Esophagus muscularis mucosa (tissue), 4 donors: ENCODE measurements at places on chromosomes 4 and X.

DNA sequence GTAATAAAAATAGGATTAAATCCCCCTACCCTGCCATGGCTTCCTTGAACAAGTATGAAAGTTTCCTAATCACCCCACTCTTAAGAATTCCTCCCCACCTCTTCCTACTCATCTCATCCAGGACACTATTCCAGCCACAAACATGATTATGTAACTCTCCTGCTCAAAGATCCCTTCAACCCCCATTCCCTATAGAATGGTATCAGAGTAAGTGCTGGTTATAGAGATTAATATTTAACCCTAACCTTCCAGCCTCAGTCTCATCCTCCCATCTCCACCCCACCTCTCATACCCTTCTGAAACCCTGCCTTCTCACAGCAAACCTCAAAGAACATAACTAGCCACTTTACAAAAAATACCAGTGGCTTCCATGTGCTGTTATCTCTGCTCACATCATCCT, 155.1 kb downstream of the PPP3CA start:
- no peak for DNase-seq

- DNase-seq, result no peak
Measured at GRCh38 chr4:118351851-118352827, 664 bp downstream of the PRSS12 start.

DNA sequence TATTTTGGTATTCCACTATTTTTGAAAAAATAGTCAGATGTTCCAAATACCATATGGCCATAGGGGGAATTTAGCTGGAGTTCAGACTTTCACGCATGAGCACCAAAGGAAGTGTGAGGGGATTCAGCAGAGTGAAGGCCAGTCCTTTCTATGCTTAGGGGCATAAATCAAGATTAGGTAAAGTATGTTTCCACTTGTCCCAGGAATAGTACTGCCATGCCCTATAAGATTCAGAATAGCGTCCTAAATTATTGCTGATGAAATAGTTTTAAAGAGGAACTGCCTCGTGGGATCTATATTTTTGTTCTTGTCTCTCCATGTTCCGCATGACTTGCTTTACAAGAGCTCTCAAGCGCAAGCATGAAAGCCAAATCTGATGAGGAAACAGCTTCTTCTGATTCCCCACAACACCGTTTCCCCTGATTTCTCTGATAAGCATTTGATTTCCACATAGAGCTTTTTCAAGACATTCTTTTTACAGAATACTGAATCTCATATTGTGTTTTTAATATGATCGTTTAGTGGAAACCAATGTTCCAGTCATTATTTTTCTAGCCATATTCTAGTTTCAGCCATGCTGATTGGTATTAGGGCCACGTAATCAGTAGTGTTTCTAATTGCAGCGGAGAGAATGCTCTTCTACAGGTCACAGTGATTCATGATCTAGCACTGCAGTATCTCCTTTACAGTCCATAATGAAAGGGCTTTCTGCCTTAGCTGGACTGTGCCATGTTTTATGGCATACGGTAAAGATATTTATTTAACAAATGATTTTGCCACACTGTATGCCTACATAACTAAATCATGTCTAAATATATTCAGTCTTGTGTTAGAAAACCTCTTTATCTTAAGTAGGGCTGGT, 492.3 kb downstream of the CENPC start:
- DNase-seq, result no peak

DNA sequence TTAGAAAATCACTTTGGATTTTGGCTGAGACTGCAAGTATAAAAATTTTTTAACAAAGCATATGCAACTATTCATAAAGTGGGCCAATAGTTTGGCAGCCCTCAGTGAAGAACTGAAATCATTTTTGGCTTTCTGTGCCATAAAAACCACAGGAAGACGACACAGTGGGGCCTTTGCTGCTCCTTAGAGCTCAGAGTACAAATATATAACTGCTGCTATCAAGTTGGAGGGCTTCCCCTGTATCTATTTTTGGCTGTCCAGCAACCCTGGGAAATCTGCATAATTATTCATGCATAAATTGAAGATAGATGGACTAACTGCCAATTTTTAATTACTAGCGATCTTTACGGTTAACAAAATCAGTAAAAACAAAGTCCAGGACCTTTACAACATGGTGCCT, 51.5 kb upstream of the FTHL17 start:
- no peak for DNase-seq

DNA sequence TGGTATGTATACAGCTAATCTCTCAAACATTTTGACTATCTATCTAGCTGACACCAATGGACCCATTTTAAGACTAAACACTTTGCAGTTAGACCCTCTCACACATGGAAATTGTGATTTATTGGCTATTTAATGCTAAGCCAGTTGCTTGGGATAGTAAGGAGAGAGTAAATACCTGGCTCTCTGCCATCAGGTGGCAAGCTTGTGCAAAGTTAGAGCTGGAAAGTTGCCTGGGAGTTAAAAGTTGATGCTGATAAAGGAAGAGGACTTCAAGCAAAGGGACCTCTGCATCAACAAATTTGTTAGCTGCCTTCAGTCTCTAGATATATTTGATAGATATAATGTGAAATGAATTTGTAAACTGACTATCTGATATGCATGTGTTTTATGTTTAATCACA, 61.1 kb downstream of the PACRGL start:
- no peak for DNase-seq

GRCh38 chrX:32673193-32673592, 538.2 kb downstream of the DMD start:
- DNase-seq, result no peak

DNA sequence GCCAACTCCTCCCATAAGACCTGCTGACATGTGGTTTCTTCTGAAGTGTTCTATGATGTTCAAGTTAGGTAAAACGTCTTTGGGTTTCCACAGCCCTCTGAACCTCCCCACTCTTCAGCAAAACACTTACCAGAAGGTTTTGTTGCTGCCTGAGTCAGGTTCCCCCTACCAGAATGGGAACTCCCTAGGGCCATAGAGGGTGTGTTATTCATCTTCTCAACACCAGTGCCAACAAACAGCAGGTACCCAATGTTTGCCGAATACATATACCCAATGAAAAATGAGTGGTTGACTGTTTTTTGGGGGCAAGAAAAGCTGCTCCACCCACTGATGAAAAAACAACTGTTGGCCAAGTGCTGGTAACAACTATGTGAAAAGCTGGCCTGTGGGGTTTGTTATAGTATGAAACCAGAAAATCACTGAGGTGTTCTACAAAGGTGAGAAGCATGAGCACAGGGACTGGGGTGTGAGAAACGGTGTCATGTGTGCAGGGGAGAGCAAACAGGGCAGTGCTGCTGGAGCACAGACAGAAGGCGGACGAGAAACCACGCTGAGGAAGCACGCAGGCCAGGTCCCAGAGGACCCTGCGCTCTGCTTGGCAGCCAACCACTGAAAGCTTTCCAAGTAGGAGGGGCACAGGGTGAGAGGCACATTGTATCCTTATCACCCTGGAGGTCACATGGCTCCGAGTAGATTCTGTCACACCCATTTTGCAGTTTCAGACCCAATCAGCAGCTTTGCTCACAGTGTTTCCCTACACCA, 28.8 kb downstream of the ATP8A1 start:
- no peak for DNase-seq

DNA sequence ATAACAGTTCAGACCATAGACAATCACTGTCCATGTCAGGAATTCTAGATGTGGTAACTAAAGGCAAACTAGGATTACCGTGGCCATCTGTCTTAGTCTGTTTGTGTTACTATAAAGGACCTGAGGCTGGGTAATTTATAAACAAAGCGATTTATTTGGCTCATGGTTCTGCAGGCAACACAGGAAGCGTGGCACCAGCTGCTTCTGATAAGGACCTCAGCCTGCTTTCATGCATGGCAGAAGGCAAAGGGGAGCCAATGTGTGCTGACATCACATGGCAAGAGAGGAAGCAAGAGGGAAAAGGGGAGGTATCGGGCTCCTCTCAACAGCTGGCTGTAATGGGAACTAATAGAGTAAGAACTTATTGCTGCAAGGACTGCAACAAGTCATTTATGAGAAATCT, 376.7 kb downstream of the GPM6A start:
- DNase-seq, result no peak

DNA sequence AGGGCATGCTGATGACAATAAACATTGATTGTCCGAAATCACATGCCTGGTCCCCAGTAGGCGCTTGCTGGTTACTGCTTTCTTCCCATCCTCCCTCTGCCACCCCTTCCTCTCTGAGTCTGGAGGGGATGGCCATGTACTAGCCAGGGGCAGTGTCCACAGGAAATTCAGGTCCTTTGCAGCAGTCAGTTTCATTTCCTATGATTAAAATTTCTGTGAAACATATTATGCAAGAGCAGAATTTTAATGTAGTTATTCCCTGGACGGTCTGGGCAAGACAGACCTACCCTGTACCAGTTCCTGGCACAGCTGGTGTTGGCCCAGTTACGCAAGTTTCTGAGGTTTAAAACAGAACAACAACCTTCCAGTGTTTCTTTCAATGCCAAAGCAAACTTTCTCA, 28.2 kb upstream of the TLR2 start:
- no peak for DNase-seq

GRCh38 chr4:87071401-87071800, 136.6 kb downstream of the AFF1 start:
- no peak for DNase-seq

DNA sequence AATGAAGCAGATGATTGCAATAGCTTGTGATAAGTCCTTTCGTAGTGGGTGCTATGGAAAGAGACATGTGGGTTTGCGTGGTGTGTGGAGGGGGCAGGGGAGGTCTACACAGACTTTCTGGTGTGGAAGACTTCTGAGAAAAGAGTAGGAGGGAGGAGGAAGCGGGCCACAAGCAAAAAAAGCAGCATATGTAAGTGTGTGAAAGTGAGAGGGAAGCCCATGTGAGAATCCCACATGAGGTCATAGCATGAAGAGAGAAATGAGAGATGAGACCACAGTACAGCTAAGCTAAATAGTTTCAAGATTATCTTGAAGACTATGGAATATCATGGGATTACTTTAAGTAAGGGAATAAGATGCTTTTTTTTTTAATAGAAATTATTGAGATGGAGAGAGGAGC, 2039.9 kb upstream of the TENM3 start:
- no peak for DNase-seq

DNA sequence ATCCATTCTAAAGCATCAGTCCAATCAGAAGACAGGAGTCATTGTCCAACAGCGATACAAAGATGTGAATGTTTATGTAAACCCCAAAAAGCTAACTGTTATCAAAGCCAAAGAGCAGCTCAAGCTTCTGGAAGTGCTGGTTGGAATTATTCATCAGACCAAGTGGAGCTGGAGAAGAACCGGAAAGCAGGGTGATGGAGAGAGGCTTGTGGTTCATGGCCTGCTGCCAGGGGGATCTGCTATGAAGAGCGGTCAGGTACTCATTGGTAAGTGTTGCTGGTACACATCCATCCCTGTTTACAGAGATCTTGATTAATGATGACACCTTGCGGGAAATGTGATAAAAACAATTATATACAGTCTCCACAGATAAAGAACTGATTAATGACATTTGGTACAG, 11.0 kb downstream of the INTU start:
- no peak for DNase-seq

DNA sequence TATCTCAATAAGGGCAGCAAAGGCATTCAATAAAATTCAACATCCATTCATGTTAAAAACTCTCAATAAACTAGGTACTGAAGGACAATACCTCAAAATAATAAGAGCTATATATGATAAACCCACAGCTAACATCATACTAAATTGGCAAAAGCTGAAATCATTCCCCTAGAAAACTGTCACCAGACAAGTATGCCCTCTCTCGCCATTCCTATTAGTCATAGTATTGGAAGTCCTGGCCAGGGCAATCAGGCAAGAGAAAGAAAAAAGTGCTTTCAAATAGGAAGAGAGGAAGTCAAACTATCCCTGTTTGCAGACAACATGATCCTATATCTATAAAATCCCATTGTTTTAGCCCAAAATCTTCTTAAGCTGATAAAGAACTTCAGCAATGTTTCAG, 116.8 kb downstream of the TENT5D start:
- no peak for DNase-seq

- DNase-seq, result no peak
Measured at GRCh38 chr4:3572363-3572762, 40.1 kb upstream of the LRPAP1 start.

DNA sequence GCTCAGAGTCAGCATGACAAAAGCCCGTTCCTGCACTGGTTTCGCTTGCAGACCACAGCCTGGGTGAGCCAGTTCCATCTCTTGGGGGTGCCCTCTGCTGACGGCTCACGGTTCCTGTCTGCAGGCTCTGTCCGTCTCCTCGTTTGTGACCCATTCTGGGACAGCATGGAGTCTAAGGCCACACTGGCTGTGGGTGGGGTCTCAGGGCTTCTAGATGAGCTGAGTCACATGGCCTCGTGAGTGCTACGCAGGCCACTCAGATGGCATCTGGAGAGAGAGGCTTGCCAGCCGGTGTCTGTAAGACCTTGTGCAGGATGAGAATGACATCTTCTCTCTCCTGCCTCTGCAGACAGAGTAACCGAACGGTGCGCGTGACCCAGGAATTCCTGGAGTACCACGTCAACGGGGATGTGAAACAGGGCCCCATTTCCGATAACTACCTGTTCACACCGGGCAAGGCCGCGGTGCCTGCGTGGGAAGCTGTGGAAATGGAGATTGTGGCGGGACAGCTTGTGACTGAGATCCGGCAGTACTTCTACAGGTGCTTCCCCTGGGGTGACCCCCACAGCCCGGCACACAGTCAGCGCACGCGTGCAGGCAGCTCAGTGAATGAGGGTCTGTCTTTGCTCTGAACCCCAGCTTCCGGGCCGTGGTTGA, 31.6 kb upstream of the MRFAP1 start:
- DNase-seq, result no peak

DNA sequence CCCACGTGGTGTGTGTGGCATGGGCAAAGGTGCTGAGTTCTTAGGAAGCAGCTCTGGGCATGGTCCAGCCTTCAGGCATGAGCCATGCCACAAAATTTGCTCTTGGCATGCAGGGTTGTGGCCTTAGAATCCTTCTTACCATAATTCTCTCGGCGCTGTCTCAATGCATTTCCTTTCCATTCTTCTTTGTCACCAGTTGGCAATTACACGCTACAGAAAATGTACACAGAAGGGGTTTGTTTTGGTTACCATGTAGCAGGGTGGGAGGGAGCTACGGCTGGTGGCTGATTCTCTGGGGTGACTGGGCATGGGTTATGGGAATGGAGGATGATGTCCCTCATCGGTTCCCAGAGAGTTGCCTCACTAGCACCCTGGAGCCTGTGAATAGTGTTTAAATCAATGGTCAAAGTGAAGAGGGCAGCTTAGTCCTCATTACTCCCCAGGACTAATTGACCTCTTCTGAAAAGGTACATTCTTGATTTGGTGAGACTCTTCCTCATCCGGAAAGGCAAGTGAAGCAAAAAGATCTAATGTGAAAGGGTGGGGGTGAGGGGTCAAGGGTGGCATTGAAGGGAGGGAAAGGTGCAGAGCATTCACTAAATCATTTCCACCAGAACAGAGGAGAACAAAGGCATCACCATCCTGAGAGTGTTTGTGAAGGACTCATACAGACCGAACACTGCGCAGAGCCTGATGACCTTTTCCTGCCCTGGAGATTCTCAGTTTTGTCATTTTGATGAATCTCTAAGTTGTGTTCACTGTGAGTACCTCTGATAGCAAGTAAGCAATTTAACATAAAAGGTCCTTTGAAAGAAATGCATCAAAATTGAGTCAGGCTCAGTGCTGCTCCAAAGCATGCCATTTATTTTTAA, 199.8 kb upstream of the SFRP2 start:
- no peak for DNase-seq

GRCh38 chr4:127555106-127555505, 77.7 kb upstream of the INTU start:
- DNase-seq, result no peak

- DNase-seq, result no peak
Measured at GRCh38 chr4:145098675-145099037, 545 bp downstream of the ABCE1 start.

GRCh38 chr4:45280121-45280520, 553.8 kb upstream of the GNPDA2 start:
- no peak for DNase-seq

GRCh38 chr4:173747537-173748257, 217.7 kb upstream of the HAND2 start:
- DNase-seq, result no peak
